ENCODE measurements at places on chromosomes 2 and 18.

GRCh38 chr2:184560603-184561002, 37.7 kb upstream of the ZNF804A start:
- no peak for DNase-seq

DNA sequence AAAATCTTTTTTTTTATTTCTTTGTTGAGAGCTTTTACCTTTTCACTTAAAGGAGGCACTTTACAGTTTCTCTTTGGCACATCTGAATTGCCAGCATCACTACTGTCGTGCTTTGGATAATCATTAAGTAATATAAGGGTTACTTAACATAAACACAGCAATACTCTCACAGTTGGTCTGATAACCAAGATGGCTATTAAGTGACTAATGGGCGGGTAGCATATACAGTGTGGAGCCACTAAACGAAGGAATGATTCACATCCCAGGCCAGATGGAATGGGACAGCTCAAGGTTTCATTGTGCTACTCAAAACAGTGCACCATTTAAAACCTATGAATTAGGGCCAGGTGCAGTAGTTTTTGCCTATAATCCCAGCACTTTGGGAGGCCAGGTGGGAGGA, 28.1 kb downstream of the USP37 start:
- no peak for DNase-seq

- no peak for DNase-seq
Observed at GRCh38 chr2:129379411-129379810, 600.1 kb upstream of the RAB6C start.

- DNase-seq: no peak
Observed at GRCh38 chr2:103660947-103661346, 899.1 kb downstream of the TMEM182 start.

- no peak for DNase-seq
Observed at GRCh38 chr2:113217455-113218282, 43.9 kb downstream of the PSD4 start.

GRCh38 chr2:234611209-234611608, 114.3 kb upstream of the ARL4C start:
- no peak for DNase-seq
